ENCODE measurements at places on chromosomes 13 and 19.

DNA sequence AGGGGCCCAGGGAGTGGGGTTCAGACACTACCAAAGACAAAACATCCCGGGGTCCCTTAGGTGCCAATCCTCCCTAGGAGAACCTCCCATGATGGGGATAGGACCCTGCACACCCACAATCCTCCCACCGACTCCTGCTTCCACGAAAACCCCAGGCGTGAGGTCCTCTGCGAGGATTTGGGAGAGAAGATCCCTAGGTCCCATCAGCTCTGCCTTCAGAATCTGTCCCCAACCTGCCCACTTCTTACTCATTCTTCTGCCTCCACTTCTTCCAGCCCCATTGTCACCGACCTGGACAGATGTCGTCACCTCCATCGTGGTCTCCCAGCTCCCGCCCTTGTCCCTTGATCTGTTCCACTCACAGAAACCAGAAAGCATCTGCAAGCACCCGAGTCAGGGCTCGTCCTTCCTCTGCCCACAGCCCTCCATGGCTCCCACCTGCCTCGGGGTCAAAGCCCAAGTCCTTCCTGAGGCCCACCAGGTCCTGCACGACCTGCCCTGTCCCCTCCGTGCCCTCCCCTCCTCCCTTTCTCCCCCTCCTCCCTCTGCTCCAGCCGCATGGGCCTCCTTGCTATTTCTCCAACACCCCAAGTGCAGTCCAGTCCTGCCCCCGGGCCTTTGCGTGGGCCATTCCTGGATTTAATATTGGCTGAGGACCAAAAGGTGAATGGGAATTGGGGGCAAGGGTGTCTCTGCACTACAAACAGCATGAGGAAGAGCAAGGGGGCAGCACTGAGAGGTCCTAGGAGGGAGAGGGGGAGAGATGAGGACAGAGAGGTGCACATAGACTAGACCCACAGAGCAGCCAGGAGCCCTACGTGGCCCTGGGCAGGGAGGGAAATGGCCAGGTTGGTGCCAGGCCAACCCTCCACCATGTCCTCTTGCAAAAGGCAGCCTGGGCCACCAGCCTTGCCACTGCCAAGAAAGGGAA, 51.3 kb downstream of the PTPRS start:
- no peak for DNase-seq

- DNase-seq, result peak; percentile 16
Measured at GRCh38 chr19:38319421-38320258, at the start of gene KCNK6. Gene KCNK6 (plus strand): TSS chr19:38319845. CDS start chr19:38319951, 106 bp downstream.

DNA sequence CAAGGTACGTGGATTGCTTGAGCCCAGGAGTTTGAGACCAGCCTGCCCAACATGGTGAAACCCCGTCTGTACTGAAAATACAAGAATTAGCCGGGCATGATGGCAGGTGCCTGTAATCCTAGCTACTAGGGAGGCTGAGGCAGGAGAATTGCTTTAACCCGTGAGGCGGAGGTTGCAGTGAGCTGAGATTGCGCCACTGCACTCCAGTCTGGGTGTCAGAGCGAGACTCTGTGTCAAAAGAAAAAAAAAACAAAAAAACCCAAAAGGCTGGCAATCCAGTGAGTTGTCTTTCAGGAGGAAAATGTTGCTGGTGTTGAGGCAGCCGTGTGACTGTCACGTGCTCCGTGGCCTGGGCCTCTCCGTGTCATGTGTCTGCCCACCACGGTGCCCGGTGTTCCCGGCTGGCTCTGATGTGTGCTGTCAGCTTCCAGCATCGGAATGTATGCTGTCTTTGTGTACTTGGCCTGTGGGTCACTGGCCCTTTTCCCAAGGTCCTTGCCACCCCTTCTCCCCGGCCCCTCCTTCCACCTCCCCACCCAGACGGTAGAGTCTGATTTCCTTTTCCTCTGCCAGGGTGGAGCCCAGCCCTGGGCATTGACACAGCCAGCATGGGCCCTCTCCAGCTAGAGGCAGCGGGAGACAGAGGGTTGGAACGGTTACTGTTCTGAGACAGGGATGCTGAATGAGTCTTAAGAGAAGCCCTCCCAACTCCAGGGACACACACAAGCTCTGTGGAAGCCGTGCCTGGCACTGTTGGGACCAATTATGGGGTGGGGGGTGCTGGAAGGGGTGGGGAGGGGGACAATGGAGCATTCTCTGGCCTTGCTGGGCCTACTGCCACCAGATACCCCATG, 7.2 kb upstream of the TUBB4A start:
- DNase-seq, result no peak

GRCh38 chr13:43445668-43446067, 341.1 kb downstream of the ENOX1 start:
- DNase-seq, result no peak

GRCh38 chr13:39600766-39601165, 2.2 kb downstream of the LHFPL6 start:
- peak; percentile 23 for DNase-seq

GRCh38 chr13:74090397-74090796, 43.8 kb downstream of the KLF12 start:
- no peak for DNase-seq

DNA sequence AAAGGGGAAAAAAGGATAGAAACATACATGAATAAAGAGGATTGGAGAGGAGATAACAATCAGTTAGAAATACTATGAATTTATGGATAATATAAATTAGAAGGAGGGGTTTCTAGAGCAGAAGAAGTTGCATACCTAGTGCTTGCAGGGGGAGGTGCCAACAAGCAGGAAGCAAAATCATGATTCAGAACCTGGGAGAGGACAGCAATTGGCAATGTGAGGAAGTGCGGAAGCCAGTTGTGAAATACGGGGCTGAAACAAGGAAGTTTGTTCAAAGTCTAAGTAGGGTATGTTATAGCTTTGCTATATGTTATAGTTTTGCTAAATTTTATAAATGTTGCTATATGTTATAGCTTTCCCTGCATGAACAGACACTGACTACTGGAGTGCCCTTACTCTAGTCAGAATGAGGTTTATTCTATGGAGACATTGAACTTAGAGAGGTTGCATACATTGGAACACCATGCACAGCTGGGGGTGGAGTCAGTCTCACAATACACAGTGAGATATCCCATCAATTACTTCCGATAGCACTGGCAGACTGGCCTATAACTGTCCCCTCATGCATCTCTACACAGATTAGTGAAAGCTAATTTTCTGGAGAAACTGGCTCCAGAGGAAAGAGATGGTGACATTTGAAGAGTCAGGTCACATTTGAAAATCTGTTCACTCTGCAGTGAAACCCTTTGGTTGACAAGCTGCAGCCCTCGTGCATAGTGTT, 92.1 kb downstream of the GPC6 start:
- DNase-seq, result no peak

- DNase-seq, result no peak
Measured at GRCh38 chr13:106467427-106468122, 67.9 kb downstream of the EFNB2 start.

GRCh38 chr19:35451338-35452096, 3.5 kb downstream of the FFAR2 start:
- DNase-seq, result no peak

DNA sequence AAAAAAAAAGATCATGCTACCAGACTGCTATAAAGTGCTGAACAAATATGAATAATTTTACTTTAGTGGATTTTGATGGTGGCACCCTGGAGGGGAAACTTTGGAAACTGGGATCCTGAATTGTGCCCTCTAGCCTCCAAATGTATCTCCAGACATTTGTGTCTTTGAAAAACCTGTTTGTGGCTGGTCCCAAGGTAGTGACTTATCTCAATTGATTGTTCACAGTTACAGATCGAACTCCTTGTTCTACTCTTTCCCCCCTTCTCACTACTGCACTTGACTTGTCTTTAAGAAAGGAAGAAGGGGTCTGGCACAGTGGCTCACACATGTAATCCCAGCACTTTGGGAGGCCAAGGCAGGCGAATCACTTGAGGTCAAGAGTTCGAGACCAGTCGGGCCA, 10.5 kb downstream of the RGL3 start:
- DNase-seq, result no peak

- no peak for DNase-seq
Measured at GRCh38 chr19:17869114-17869608, 2.6 kb upstream of the SLC5A5 start.

DNA sequence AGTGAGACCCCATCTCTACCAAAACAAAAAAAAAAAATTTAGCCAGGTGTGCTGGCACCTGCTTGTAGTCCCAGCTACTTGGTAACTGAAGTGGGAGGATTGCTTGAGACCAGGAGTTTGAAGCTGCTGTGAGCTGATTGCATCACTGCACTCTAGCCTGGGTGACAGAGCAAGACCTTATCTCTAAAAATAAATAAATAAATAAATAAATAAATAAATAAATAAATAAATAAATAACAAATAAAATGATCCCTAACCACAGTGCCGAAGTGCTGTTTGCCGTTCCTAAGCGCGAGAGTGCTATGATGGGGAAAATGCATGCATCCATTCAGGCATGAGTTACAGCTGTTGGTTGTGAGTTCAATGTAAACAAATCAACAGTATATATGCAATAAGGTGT, 27.2 kb downstream of the WDR88 start:
- DNase-seq, result no peak

DNA sequence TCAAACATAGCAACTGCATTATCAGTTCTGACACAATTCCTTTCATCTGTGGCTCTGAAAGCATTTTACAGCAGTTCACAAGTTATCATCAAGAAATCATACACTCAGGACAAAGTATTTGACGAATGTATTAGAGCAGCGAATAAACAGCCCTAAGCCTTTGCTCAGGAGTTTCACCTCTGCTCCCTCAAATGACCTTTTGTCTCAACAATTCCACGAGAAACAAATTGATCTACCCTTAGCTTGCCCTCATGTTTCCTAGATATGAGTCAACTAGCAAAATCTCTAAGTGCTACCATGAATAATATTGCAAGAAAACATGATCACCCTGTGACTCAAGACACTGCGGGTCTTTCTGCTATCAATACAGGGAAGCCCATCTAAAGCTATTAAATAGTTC, 396.1 kb downstream of the EFNB2 start:
- no peak for DNase-seq

DNA sequence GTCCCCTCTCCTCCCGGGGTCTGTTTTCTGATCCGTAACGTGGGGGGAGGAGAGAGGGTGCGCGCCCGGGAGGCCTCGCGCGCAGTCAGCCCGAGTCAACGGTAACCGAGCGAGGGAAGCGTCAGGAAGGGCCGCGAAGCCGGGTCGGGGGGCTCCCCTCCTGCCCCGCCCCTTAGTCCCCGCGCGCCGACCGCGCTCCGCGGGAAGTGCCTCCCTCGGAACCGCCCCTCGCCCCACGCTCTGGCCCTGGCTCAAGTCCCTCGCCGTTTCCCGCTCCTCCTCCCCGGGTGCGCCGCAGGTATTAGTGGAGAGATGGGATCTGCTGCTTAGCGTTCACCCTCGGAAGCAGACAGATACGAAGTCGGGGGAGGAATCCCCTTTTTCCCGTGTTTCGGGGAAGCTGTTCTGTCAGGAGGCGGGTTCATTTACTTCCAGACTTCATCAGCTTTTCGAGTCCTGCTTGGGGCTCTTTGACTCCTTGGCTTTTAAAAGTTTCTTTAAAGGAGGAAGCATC, 770 bp downstream of the HNRNPM start:
- peak; percentile 25 for DNase-seq

DNA sequence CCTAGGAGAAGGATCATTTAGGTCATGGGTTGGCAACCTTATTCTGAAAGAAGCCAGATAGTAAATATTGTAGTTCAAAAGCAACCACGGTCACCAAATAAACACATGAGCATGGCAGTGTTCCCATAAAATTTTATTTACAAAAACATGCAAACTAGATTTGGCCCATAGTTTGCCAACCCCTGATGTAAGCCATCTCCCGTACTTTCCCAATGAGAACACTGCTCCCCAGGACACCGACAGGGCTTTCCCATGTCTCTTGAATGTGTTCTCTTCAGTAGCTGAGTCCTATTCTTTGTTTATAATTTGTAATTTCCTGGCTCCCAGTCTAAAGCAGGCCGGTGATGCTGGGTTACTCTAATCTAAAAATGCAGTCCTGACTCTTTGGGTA, 239.6 kb downstream of the LHFPL6 start:
- no peak for DNase-seq

DNA sequence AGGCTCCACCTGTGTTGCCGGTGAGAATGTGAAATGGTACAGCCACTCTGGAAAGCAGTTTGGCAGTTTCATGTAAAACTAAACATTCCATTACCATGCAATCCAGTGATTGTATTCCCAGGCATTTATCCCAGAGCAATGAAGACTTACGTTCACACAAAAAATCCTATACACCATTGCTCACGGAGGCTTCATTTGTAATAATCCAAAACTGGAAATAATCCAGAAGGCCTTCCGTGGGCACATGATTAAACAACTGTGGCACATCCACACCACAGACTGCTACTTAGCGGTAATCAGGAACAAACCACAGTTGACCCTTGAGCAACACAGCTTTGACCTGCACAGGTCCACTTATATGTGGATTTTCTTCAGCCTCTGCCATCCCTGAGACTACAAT, 339.7 kb downstream of the MTUS2 start:
- DNase-seq, result no peak

DNA sequence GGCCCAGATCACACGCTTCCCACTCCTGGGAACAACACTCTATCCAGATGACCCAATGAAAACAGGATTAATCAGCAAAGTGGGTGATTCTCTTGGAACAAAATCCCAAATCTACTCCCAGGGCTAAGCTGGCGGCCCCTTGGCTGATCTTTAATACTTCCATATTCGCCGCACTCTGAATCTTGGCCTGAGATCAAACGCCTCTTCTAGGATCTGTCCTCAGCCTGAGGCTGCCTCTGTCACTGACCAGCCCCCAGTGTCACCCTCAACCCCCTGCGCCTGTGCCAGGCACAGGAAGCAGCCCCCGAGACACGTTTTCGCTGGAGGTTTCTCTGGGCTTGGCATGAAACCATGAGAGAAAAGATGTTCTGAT, 2.4 kb upstream of the CTXN1 start:
- no peak for DNase-seq

GRCh38 chr13:26468265-26468801, 89.2 kb upstream of the WASF3 start:
- DNase-seq, result no peak

DNA sequence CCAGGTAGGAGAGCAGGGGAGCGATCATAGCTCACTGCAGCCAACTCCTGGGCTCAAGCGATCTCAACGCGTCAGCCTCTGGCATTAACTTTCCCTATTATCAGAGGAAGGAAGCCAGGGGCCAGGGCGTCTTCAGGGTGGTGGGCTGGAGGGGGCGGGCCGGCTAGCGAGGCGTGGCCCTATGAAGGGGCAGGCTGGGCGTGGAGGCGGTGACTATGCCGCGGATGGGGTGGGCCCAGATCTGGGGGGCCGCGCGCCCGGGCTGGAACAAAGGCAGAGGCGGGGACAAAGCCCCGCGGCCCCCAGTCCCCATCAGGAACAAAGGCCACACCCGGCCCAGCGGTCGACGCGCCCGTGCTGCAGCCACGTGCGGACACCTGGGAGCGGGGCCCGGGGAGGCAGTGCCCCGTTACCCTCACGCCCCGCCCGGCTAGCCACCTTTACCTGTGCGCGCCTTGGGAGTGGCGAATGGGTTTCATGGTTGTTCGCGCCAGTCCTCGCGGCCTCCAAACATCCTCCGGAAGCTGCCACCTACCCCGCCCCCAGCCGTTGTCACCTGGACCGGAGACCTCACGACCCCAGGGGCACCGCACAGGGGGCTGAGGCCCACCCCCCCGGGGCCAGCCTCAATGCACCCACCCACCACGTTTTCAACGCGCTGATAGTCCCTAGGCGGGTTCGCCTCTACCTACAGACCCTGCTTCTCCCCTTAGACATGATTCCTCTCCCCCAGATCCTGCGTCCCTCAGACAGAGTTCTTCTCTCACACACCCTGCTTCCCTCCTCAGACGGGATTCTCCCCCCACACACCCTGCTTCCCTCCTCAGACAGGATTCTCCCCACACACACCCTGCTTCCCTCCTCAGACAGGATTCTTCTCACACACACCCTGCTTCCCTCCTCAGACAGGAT, 5.4 kb upstream of the TRIM28 start:
- DNase-seq, result peak; percentile 63

GRCh38 chr19:12785431-12786031, 5.8 kb upstream of the JUNB start:
- DNase-seq, result no peak
